ENCODE measurements at places on chromosomes 3 and 15.

DNA sequence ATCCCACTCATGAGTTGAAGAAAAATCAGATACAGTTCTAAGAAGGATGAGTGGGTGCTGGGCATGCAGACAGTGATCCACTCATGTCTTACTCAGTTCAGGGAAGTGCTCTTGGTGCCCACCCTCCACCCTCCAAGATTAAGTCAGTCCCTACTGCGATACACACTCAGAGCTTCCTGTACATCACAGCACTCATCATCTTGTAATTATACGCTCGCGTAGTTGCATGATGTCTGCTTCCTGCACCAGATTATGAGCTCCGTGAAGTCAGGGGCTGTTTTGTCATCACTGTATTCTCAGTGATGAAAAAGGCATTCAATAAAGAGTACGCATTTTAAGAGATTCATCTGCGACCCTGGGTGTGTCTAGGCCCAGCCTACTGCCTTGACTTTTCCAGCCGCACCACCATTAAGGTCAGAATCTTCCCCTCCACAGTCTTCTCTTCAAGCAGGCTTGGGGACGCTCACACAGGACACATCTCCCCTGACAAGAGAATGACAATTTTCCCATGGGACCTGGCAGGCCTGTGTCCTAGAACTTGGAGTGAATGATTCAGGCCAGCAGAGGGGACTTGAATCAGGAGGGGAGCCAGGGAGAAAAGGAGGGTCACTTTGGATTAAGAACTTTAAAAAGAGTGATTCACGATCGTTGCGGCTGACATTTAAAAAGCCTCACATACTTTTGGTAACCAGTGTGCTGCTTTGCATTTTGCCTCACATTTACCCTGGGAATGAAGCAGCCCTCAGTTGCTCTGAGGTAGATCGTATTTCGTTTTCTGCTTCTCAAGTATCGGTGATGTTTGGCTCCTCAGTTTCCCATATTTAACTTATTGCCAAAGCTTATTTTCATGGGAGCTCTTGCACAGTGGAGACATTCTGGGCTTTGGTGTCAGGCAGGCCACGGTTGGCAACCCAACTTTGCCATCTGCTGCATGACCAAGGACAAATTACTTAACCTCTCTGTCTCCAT lies 7.9 kb upstream of the PDE8A start:
- DNase-seq = no peak

DNA sequence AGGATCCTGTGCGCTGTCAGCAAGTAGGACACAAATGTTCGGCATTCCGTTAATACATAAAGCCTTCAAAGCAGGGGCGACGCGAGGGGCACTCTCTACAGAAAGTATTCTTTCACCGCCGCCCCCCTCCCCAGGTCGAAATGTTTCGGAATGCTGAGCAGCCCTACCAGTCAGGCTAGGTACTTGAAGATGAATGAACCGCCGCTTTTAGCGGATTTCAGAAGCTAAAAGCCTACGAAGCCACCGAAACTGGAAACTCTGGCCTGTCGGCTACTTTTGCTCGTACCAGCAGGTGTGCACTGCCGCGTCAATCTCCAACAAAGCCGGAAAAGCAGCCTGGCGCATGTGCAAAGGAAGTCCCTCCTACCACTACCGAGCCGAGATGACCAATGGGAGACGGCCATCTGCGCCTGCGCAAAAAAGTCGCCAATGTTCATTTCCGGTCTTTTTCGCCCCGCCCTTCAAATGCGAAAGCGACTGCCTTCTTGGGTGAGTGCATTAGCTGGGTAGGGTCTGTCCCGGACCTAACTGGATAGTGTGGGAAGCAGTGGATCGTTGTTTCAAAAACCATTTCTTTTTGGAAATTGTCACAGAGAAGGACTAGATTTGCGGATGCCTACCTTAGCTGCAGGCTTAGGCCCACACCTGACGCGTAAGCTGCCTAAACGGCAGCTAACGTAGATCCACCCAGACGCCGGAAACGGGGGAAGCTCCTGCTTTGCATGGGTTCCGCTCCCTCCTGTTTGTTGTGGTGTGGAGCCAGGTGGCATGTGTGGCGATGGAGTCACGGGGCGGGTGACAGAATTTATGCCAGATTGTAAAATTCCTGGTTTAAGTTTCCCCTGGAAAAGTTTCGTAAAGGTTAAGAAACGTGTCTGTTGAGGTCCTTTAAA lies at the start of gene WDR5B:
TSS of gene WDR5B (minus strand) at position 301 of the 893 bp plus-strand sequence. CDS start 534 bp downstream, outside the sequence.
- DNase-seq = no peak

DNA sequence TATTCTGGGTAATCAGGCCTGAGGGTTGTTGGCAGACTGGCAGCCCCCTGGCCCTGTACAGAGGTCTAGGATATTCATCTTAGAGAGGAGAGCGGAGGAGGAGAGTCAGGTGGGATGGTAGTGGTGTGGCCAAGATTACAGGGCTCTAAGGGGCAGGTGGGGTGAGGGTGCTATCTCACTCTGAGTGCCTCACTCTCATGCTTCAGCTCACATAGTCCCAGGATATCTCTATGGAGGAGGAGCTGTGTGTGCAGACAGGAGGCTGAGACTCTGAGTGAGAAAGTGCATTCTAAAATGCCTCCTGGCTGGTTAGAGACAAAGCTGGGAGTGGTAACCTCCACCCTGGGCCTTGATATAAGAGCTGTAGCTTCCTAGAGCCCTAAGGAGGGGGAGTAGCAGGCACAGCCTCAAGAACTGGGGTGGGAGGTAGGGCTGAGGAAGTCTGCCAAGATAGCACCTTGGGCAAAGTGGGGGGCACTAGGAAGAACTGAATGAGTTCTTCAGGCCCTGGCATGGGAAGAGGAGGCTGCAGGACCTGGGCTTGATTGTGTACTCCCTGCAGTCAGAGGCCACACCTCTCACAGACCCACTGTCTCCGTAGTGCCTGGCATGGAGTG lies 39.9 kb downstream of the CLSTN2 start:
- DNase-seq = no peak

GRCh38 chr3:154835639-154836038 lies 244.5 kb upstream of the MME start:
- no peak for DNase-seq

GRCh38 chr15:100186366-100186765 lies 155.4 kb downstream of the ADAMTS17 start:
- no peak for DNase-seq
